ENCODE measurements at places on chromosomes 5 and 9. TPM values are rescaled to one million over a fixed set of nuclear protein-coding genes. Genes with fewer than 3 reads are reported as not detected.
A peak's percentile ranks its signal among the peaks of the same experiment; 100 is the strongest.

DNA sequence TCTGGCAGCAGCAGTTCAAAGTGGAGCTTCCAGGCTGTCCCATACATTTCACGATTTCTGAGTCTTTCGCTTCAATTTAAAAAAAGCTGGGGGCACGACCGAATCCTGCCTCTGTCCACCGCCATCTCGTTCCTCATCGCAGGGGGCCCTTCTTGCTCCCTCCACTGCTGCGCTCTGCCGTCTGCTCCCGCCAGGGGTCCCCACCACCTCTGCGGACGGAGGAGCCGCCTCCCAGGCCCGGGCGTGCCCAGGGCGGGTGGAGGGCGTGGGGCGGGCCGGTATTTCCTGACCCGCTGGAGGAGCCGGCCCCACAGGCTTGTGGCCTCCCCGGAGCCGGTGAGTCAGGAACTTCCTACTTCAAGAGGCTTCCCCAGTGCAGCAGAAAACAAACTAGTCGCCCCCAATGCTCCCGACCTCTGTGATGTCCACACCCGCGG, 50.4 kb downstream of the USP20 start:
- DNase-seq = peak; percentile 85
- peak overlapping the region; percentile 61 for H3K27ac ChIP-seq
- peaks cover 53% of the 10 kb centered on the region for H3K4me1 ChIP-seq
- no peaks in the 10 kb centered on the region for H3K27me3 ChIP-seq

GRCh38 chr9:122213102-122213588, 15.6 kb downstream of the LHX6 start:
- H3K27ac ChIP-seq = no peak overlapping the region
- no peaks in the 10 kb centered on the region for H3K36me3 ChIP-seq
- H3K27me3 ChIP-seq = peaks cover 87% of the 10 kb centered on the region
- H3K4me3 ChIP-seq = no peak overlapping the region

DNA sequence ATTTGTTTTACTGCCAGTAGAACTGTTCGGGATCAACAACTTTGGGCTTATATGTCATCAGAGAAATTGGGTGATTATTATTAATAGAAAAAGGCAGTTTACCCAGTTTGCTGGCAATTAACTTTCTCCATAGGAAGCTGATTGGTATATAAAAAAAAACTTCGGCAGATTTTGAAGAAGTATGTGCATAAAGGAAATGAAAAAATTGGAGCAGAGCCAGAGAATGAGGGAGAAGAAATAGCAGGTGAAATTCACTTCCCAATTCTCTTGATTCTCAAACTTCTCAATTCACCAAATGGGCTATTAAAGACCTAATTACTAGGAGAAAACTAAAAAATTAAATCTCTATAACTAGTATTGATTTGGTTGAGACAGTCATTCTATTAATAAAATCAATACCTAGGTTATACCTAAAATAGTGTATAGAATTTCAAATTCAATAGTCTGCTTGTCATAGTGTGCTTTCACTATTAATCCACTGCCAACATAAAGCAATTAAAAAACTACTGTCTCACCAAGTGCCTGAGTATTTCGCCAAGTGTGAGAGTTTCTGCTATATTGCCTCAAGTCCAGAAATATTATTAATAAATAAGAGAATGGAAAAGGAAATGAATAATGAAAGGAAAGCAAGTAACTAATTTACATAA, 47.5 kb downstream of the STX17 start:
- H3K36me3 ChIP-seq = peaks cover 16% of the 10 kb centered on the region
- H3K4me3 ChIP-seq = no peak overlapping the region
- no peaks in the 10 kb centered on the region for H3K27me3 ChIP-seq
- H3K27ac ChIP-seq = no peak overlapping the region
- H3K4me1 ChIP-seq = no peaks in the 10 kb centered on the region

DNA sequence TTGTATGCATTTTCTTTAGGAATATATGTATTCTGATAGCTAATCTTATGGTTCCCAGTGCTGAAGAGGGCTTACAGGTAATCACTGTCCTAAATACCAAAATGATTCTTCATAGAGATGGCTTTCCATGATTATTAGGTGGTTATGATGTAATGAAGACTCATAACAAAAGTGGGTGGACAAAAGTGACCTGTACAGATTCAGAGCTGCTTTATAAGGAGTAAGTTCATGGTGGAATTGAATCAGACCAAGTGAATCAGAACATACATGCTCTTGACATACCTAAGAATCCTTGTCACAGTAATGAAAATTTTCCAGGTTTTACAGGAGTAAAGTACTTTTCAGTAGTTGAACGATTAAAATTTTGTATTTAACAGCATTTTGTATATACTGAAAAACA, 105.6 kb downstream of the NIPBL start:
- H3K4me3 ChIP-seq = no peak overlapping the region
- no peak overlapping the region for H3K27ac ChIP-seq
- H3K36me3 ChIP-seq = no peaks in the 10 kb centered on the region
- H3K4me1 ChIP-seq = no peaks in the 10 kb centered on the region
- no peaks in the 10 kb centered on the region for H3K27me3 ChIP-seq

DNA sequence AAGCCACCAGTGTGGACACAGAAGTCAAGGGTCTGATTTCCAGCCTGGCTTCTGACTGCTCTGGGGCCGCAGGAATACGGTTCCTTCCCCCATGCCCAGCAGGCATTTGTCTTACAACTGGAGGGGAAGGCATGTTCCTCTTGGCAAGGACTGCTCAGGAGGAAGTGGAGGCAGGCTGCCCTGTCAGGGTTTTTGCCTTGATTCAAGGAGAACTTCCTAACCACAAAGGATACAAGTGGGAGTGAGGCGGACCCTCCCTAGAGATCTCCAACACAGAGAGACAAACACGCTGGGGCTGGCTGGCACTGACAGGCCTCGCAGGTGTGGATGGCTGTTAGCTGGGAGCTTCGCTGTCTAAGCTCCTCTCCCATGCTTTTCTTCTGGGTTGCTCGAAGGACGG, 19.1 kb downstream of the TGFBI start:
- no peak for DNase-seq
- H3K4me3 ChIP-seq = no peak overlapping the region
- peaks cover 9% of the 10 kb centered on the region for H3K4me1 ChIP-seq
- no peaks in the 10 kb centered on the region for H3K36me3 ChIP-seq

- no peaks in the 10 kb centered on the region for H3K36me3 ChIP-seq
- no peak overlapping the region for H3K27ac ChIP-seq
- no peak for DNase-seq
These were observed 4.5 kb upstream of the OTULIN start for GRCh38 chr5:14659821-14660607.

- no peaks in the 10 kb centered on the region for H3K27me3 ChIP-seq
- no peak overlapping the region for H3K4me3 ChIP-seq
- H3K27ac ChIP-seq = peak overlapping the region; percentile 45
- no peak for DNase-seq
- peaks cover 45% of the 10 kb centered on the region for H3K36me3 ChIP-seq
These were observed 15.9 kb downstream of the TCF7 start for GRCh38 chr5:134130239-134130945.

- H3K27ac ChIP-seq = no peak overlapping the region
- peaks cover 9% of the 10 kb centered on the region for H3K4me1 ChIP-seq
- no peaks in the 10 kb centered on the region for H3K27me3 ChIP-seq
- no peak for DNase-seq
- H3K36me3 ChIP-seq = no peaks in the 10 kb centered on the region
These were observed 24.2 kb downstream of the P4HA2 start for GRCh38 chr5:132203464-132203818.

DNA sequence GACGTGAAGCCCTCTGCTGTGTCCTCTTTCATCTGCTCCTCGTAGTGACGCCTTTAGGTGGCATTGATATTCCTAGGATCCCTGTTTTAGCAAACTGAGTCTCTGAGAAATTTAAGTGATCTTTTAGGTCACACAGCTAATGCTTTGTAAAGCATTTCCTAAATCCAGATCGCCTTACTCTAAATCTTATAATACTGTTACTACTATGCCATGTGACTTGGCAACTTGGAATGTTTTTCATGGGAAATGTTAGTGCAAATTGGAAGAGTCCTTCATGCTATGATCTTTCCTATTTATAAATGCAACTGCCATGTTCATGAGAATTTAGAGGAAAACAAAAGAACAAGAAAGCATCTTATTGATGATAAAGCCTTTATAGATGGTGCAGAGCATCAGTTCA, 212.2 kb downstream of the TRIO start:
- DNase-seq = no peak
- no peak overlapping the region for H3K4me3 ChIP-seq
- no peak overlapping the region for H3K27ac ChIP-seq
- no peaks in the 10 kb centered on the region for H3K36me3 ChIP-seq
- no peaks in the 10 kb centered on the region for H3K4me1 ChIP-seq

The C9orf50 gene
- total RNA-seq = 1.6 TPM

The PNPLA7 gene
- total RNA-seq = 12.0 TPM

The FGF18 gene
- total RNA-seq = 2.4 TPM
